Activated T-cell treated with anti-CD3 and anti-CD28 coated beads, Interleukin-2, amount 50 U/mL, for 4 hours (primary cell): ENCODE measurements at places on chromosomes 5 and 9. TPM values are rescaled to one million over a fixed set of nuclear protein-coding genes. Genes with fewer than 3 reads are reported as not detected.

DNA sequence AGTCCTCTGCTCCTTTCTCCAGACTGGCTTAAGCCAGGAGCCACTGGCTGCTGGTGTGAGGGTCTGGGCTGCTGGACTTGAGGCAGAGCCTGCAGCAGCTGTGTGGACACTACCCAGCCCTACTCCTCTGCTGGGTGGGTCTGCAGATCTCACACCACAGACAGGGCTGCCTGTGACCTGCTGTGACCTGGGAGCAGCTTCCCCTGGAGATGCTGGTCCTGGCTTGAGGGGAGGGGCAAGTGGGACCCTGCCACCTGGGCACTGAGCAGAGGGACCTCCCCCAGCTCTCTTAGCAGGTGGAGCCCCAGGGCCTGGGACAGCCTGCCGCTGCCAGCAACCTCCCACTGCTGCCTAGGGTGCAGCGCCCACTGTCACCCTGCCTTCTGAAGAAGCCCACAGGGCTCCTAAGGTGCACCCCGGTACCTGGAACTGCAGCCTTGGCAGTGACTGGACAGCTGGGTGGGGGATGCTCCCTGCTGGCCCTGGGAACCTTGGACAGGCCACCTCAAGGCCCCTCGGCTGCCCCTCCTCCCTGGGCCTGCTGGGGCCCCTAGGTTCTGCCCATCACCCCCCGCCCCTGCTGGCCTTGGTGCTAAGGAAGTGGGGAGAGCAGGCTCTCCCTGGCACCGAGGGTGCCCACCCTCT is 9.1 kb downstream of the CACFD1 start:
- no peak for DNase-seq

- no peak for DNase-seq
Observed at GRCh38 chr9:37424204-37424685, 1.7 kb downstream of the GRHPR start.

Gene ALAD
- total RNA-seq = 17.9 TPM

Gene SGCD
- not detected for total RNA-seq
